ENCODE measurements at places on chromosomes 6 and 20.

DNA sequence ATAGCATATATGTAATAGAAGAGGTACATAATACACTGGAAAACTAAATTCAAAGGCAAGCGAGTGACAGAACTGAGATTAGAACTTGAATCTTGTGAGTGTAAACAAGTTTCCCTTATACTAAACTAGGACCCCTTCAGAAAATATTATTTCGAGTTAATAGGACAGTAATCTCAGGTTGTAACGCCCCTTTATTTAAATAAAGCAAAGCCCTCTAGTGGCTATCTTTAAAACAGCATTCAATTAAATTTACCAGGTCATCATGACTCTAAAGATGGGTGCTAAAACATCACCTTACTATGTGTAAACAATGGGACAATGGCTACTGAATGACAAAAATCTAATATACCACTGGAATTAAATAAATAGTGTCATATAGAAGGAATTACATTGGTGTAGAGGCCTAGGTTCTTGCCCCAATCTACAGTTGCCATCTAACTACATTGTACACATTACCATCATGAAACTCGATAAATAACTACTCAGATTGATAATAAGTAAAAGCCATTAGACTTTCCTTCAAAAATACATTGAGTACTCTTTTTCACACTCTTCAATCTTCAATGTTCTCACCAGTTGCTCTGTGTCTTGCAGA, 255.4 kb upstream of the IRAK1BP1 start:
- no peak for DNase-seq

- DNase-seq = no peak
Observed at GRCh38 chr20:20820785-20821483, 108.5 kb upstream of the RALGAPA2 start.

- DNase-seq = no peak
Observed at GRCh38 chr6:154920495-154921200, 74.5 kb upstream of the TIAM2 start.

GRCh38 chr20:1242099-1242498, 16.3 kb downstream of the RAD21L1 start:
- no peak for DNase-seq

- DNase-seq = no peak
Observed at GRCh38 chr6:145705561-145705960, 29.8 kb downstream of the EPM2A start.

DNA sequence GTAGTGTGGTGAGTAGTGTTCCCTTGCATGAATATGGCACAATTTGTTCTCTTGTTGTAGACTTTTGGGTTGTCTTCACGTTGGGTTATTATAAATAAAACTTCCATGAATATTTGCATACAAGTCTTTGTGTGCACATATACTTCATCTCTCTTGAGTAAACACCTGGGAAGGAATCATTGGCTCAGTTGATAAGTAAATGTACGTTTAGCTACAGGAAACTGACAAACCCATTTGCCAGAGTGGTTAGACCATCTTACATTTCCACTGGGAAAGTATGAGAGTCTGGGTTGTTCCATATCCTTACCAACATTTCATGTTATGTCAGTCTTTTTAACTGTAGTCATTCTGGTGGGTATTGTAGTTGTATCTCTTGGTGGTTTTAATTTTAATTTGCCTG, 119.2 kb downstream of the SLX4IP start:
- no peak for DNase-seq

- peak; percentile 55 for DNase-seq
Observed at GRCh38 chr20:32583581-32584070, 1.5 kb downstream of the NOL4L start.

- DNase-seq = no peak
Observed at GRCh38 chr6:148959008-148959407, 212.2 kb downstream of the UST start.

- peak; percentile 77 for DNase-seq
Observed at GRCh38 chr20:48738399-48739304, 89.1 kb downstream of the PREX1 start.

- DNase-seq = peak; percentile 74
Observed at GRCh38 chr6:3001773-3002293, 2.1 kb downstream of the NQO2 start.

DNA sequence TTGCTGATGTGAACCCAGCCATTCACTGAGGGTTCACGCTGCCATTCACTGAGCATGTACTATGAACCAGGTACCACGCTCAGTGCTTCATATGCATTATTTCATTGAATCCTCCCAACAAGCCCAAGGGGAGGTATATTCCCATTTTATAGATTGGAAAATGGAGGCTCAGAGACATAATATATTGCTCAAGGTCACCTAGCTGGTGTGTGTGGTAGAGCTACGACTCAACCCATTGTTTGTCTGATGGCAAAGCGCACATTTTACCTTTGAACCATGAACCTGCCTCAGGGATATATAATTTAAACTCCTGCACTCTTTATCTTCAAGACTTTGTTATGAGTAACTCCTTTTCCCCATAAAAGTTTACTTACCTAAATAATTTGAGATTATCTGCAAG, 28.3 kb downstream of the FERMT1 start:
- DNase-seq = no peak

- no peak for DNase-seq
Observed at GRCh38 chr6:159152782-159153181, 16.4 kb upstream of the FNDC1 start.

- DNase-seq = no peak
Observed at GRCh38 chr20:33280000-33280680, 2.9 kb upstream of the BPIFB1 start.

DNA sequence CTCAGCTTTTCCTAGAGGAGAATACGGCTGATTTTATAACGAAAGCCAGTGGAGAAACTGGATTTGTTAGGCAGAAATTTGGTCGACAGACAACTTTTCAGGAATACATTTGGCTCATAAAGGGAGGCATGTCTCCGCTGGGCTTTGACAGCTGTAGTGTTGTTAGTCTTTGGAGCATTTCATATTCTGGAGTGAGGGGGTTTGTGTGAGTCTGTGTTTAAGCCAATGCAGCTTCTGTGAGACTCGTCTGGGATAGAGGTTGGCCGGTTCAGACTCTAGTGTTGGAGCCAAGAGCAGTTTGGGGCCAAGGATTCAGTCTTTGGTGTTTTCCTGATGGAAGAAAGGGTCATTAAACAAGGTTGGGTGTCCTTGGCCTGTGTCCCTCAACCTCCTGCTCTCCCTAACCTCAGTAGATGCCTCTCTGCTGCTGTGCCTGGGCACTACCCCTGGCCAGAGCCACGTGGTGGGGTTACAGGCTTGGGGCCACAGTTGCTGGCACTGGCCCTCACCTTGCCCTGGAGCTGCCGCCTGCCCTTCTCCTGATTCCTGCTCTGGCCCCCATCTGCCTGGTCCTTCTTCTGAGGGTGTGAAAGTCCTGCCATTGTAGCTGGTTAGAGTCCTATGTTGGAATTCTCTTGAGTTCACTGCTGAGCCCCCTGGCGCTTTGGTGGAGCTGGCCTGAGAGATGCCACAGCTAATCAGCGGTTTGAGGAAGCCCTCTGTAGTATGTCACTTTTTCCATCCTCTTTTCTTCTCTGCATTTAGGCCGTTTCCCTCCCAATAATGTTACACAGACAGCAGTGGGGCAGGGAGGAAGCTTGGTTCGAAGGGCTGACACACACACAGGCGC, 6.9 kb downstream of the PTK7 start:
- no peak for DNase-seq

DNA sequence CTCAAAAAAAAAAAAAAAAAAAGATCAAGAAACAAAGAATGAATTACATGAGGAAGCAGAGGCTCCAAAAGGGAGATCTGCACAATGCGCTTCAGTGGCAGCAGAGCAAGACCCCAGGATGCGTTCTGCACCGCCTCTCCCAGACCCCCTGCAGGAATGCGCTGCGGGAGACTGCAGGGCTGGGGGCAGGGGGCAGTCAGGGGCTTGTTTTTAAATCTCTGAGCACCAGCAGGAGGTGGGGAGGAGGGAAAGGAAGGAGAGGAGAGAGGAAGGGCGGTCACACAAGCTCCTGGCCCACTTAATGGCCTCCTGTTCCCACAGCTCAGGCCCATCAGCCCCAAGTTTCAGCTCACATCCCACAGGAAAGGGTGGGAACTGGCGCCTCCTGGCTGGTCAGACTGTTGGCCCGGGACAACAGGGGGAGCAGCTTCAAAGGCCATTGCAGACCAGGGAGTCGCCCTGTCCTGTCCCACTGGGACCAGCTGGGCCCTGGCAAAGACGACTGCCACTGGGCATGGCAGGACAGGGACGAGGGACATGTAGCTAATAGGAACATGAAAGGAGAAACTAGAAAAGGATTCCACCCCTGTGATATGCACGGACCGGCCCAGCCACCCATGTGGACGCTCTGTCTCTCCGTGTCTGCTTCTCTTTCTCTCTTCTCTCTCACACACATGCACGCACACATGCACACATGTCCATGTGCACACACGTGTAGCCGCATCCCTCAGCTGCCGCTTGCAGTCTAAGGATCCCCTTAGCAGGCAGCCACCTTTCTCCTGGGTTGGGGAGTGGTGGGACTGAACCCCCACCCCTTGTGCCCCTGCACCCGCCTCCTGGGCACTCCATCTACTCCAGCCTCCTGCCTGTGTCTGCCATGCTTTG, 34.7 kb downstream of the TFEB start:
- no peak for DNase-seq

GRCh38 chr20:1995531-1996310, 1.9 kb upstream of the PDYN start:
- DNase-seq = no peak

- DNase-seq = peak; percentile 22
Observed at GRCh38 chr20:35600176-35600992, 15.2 kb upstream of the SPAG4 start.

DNA sequence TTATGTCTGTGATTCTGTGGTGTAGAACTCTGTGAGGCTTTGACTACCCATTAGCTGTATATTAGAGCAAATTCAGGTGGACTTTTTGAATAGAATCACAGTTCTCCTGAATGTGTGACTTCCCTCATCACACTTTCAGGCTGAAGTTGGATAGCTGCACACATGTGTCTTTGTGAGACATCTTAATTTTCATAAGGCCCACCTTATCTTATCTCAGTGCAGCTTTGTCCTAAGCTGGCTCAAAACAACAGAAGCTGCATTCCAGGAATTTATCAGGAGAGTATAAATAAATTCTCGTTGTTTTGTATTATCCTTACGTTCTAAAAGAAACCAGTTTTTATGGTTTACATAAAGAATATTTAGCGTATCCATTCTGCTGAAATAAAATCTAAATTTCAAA, 26.2 kb upstream of the SLC35D3 start:
- DNase-seq = no peak

DNA sequence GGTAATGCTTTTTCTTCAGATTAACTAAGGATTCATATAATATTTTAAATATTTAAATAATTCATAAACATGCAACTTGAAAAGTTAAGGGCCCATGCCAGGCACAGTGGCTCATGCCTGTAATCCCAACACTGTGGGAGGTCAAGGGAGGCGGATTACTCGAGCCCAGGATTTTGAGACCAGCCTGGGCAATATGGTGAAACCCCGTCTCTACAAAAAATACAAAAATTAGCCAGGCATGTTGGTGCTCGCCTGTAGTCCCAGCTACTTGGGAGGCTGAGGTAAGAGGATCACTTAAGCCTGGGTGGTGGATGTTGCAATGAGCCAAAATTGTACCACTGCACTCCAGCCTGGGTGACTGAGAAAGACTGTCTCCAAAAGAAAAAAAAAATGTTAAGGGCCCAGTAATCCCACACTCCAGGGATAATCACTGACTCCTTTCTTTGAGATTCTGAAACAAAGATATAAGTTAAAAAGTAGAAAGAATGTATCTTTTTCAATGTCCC, 7.9 kb upstream of the RIN2 start:
- DNase-seq = no peak

GRCh38 chr6:159229651-159230051, 60.5 kb downstream of the FNDC1 start:
- no peak for DNase-seq

DNA sequence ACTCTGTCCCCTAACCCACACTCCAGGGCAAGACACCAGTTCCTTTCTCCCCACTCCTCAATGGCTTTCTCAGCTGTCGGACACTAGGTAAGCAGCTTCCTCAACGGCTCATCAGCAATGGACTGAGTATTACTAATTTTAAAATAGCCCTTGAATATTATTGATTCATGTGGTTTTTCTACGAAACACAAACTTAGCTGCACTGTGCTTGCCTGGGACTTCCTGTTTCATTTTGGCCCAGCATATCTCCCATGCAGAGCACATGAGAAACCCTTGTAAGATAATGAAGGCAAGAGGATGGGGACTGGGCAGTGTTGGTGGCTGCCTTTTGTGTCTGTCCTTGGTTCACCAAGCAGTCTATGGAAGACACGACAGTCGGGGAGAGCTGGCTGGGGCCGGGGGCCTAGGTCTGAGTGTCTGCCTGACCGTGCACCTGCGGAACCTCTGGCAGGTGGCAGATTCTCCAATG, 48.9 kb downstream of the RNASET2 start:
- DNase-seq = peak; percentile 78

DNA sequence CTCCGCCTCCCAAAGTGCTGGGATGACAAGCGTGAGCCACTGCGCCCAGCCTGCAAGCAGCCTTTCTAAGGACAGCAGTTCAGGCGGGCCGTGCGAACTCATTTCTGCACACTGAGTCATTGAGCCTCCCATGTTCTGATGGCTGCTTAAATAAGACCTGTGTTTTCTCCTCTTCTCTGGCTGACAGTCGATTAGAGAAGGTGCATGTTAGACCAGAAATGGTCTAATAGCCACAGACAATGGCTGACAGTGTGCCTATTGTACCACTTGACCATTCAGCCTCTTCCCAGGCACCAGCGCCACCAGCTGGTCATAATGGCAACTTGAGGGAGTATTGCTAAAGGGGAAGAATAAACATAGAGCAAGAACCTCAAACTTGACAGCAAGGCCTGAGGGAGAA, 6.2 kb downstream of the CST11 start:
- DNase-seq = peak; percentile 61

DNA sequence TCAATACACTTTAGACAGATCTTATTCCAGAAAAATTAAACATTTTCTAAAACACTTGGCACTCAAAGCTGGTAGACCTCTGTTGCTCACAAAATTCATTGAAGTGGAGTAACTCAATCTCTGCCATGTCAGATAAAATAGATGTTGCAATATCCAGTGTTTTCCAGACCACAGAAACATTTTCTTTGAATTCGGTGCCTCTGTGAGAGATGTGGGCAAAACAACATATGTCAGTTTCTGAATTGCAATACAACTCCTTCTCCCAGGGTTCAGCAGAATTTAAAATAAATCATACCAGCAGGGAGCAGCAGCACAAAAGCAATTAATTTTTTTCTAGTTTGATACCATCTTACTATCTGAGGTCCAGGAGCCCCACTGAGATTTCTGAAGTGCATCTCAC, 11.3 kb upstream of the PKHD1 start:
- DNase-seq = no peak

- DNase-seq = no peak
Observed at GRCh38 chr6:40852779-40853373, 186.1 kb downstream of the UNC5CL start.

- DNase-seq = no peak
Observed at GRCh38 chr6:2403546-2403945, 158.1 kb upstream of the GMDS start.

GRCh38 chr20:24492031-24492607, 22.7 kb downstream of the SYNDIG1 start:
- no peak for DNase-seq

- DNase-seq = no peak
Observed at GRCh38 chr6:15206887-15207286, 39.0 kb upstream of the JARID2 start.

- no peak for DNase-seq
Observed at GRCh38 chr20:46145713-46146112, 27.6 kb downstream of the CD40 start.

Measured in GM13977 (cell line).